ENCODE measurements at places on chromosomes 1 and 21. TPM values are rescaled to one million over a fixed set of nuclear protein-coding genes. Genes with fewer than 3 reads are reported as not detected.

Gene SPATA1
- 1.8 TPM for total RNA-seq

Gene GNG12
- total RNA-seq, result 61.3 TPM

Gene AK4
- 16.9 TPM for total RNA-seq

Gene REN
- total RNA-seq, result not detected

Gene ANGPTL1
- total RNA-seq, result 62.8 TPM

Gene PIK3CD
- 10.3 TPM for total RNA-seq

Gene CCDC190
- total RNA-seq, result 0.66 TPM

Gene NTNG1
- total RNA-seq, result 19.1 TPM

Gene PTAFR
- total RNA-seq, result 2.0 TPM

Gene B3GALT5
- 7.9 TPM for total RNA-seq

Gene FASLG
- not detected for total RNA-seq

Gene PLA2G2A
- 8.3 TPM for total RNA-seq

Gene NR1I3
- not detected for total RNA-seq

Gene LCE1F
- not detected for total RNA-seq

Gene OR2AK2
- total RNA-seq, result not detected

Gene CFH
- 98.1 TPM for total RNA-seq

Gene INAVA
- 6.2 TPM for total RNA-seq

Gene MYCL
- total RNA-seq, result 11.5 TPM

Gene HLX
- 6.2 TPM for total RNA-seq

Gene GOLT1A
- total RNA-seq, result not detected

Gene ARL8A
- total RNA-seq, result 36.2 TPM

Gene FAM229A
- total RNA-seq, result 3.1 TPM

Measured in camera-type eye (tissue), 1 donor.